ENCODE measurements at places on chromosomes 7 and 10.

- DNase-seq: no peak
These were observed 282.8 kb downstream of the AHR start for GRCh38 chr7:17581301-17581700.

DNA sequence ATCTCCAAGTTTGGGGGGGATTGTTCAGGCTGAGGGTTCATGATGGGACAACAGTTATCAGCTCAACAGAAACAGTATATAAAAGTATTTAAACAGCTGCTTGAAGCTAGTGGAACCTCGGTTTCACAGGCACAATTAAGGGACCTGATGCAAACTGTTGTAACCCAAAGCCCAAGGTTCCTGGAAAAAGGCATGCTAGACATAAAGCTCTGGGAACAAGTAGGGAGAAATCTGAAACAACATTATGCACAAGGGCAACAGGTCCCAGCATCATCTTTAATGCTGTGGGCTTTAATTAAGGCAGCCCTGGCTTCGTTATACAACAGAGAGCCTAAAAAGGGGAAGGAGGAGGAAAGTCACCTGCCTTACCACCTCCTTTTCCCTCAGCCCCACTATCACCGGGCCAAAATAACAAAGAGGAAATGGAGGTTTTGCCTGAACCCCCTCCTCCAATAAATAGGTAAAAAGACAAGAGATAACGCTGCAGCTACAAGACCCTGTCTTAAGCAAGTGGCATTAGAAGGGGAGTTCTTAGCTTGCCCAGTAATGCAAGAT lies 83.2 kb upstream of the GPR22 start:
- no peak for DNase-seq

- no peak for DNase-seq
These were observed 55.7 kb downstream of the LYZL2 start for GRCh38 chr10:30573721-30574431.

DNA sequence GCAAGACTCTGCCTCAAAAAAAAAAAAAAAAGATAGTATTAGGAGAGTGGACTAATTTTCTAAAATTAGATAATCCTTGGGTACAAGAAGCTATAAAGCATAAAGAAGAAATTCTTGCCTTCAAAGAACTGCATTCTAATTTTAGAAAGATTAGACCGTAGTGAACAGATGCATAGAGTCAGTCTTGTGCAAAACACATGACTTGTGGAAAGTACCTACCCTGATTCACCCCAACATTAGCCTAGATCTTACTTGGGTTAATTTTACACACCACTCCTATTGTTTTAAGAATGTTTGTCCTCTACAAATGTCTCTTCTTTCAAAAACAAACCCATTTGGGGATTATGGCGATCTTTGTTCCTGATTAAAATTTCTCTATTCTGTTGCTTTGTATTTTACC lies 38.9 kb upstream of the SP8 start:
- DNase-seq: no peak

GRCh38 chr7:27929127-27929526 lies 189.2 kb downstream of the TAX1BP1 start:
- DNase-seq: no peak

DNA sequence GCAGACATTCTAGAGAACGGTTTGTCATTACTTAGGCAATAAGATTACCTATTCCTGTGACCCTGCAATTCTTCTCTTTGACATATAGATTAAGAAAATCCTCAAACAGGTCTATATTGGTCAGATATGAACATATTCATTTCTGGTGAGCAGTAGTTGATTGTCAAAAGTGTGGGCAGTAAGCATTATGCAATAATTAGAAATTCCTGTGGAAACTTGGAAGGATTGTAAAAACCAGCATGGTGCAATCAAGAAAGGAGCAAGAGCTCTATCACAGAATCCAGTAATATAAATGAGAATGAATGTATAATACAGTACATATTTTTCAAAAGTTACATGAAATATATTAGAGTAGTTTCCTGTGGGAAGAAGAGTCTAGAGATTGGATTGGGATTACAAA lies 406.5 kb downstream of the SUGCT start:
- no peak for DNase-seq

GRCh38 chr7:11485636-11486035 lies 346.4 kb downstream of the THSD7A start:
- no peak for DNase-seq

- DNase-seq: no peak
These were observed 11.8 kb downstream of the TTYH3 start for GRCh38 chr7:2643386-2644219.

DNA sequence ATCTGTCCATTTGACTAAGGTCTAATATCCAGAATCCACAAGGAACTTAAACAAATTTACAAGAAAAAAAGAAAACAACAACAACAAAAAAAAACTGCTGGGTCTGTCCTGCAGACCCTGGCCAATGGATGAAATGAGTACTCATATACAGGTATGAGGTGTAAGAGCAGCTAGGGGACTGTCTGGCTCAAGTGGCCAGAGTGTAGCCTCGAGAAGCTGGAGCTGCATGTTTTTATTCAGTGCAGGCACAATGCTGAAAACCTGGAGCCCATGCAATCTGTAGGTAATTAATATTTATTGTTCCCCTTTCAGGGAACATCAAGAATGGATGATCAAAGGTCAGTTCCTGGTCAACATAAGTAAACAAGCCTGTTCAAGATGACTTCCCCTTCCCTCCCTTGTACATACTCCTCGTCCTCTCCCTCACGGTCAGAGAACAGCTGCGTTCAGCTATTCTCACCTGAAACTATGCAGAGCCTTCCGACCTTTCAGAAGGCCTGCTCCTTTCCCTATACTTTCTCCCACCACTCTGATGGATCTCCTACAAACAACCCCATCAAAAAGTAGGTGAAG lies 15.5 kb downstream of the CYP2C19 start:
- no peak for DNase-seq

- DNase-seq: no peak
These were observed 176.3 kb upstream of the ZNF32 start for GRCh38 chr10:43824934-43825333.

DNA sequence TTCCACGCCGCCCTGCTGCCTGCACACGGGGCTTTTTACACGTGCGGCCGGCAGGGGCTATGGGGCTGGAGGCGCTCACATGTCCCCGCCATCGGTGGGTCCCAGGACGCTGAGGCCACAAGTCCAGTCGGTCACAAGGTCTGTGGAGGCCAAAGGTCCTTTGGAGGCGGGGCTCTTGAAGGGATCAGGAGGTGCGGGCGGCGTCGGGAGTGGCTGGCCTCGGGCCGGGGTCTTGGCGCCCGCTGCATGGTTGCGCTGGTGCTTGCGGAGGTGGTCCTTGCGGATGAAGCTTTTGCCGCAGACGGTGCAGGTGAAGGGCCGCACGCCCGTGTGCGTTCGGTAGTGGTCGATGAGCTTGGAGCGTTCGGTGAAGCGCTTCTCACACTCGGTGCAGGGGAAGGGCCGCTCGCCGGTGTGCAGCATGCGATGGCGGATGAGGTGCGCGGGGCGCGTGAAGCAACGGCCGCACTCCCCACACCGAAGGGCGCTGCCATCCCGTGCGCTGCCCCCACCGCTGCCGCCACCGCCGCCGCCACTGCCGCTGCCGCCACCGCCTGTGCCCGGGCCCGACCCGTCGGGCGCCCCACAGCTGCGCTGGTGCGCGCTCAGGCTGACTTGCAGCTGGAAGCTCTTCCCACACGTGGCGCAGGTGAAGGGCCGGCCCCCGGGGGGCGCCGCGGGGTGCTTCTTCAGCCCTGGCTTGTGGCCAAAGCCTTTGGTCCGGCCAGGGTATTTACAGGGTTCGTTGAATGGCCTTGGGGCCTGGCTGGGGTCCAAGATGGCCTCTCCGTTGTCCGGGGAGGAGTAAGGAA lies 13.7 kb upstream of the ZNF777 start:
- no peak for DNase-seq

- no peak for DNase-seq
These were observed 810 bp downstream of the OPN4 start for GRCh38 chr10:86655173-86655540.

- DNase-seq: no peak
These were observed 36.9 kb downstream of the MLLT10 start for GRCh38 chr10:21570761-21571521.

DNA sequence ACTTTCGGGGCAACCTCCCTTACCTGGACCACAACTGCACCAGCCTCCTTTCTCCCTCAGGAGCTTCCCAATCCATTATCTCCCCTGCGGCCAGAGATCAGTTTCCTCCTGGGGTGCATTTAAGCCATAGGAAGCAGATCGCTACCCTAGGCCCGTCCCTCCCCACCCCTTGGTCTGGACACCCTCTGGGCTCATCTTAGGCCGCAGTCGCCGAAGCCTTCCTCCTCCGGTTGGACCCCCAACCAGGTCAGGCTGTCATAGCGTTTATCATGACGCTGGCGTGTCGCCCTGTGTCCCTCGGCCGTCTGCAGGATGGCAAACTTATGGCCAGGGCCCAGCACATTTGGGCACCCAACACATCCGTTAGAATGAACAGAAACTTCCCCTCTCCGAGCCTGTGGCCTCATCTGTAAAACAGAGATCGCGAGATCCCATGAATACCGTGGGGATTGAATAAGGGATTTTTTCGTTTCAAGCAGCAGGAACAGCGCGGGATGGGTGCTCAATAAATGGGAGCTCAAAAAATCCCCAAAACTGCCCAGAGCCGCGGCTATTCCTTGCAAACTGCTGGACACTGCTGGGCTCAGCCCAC lies 669 bp upstream of the AP5Z1 start:
- no peak for DNase-seq

GRCh38 chr7:436367-437128 lies 83.1 kb downstream of the PDGFA start:
- no peak for DNase-seq

DNA sequence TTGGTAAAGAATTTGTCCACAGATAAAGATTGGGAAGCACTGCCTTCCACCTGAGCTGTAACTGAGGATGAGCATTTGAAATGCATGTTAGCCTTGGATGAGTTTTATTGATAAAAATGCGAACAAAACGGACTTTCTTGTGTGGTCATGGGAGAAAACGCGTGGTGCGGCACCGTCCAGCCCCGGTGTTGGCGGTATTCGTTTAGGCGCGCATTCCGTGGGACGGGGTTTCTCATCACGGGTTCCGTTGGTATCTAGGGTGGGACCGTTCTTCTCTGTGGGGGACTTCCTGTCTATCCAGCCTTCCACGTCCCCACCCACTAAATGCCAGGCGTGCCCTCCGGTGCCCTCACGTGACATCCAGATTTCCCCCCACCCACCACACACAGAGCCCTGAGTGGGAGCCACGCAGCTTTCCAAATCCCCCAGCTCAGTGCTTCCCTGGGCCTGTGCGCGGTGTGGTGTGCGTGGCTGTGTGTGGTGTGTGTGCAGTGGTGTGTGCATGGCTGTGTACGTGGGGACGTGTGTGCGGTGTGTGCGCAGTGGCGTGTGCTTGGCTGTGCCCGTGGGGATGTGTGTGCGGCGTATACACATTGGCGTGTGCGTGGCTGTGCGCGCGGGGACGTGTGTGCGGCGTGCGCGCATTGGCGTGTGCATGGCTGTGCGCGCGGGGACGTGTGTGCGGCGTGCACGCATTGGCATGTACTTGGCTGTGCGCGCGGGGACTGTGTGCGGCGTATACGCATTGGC lies 18.1 kb downstream of the IQCE start:
- DNase-seq: no peak

DNA sequence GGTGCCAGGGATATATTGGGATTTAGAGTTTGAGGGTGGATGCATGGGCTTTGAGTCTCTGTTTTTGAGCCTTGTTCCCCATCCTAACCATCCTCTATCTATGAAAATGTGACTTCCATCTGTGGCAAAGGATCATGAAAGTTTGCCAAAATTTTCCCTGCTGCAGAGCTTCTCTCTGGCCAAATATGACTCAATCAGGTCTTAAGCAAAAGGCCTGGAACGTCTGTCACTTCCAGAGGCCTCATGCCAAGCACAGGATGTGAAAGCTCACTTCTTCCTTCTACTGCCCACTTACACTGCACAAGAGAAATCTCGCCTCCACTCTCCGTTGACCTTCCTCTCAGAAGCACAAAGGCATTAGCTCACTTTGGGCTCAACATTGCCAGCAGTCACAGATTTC lies 696.9 kb upstream of the NRP1 start:
- DNase-seq: no peak

DNA sequence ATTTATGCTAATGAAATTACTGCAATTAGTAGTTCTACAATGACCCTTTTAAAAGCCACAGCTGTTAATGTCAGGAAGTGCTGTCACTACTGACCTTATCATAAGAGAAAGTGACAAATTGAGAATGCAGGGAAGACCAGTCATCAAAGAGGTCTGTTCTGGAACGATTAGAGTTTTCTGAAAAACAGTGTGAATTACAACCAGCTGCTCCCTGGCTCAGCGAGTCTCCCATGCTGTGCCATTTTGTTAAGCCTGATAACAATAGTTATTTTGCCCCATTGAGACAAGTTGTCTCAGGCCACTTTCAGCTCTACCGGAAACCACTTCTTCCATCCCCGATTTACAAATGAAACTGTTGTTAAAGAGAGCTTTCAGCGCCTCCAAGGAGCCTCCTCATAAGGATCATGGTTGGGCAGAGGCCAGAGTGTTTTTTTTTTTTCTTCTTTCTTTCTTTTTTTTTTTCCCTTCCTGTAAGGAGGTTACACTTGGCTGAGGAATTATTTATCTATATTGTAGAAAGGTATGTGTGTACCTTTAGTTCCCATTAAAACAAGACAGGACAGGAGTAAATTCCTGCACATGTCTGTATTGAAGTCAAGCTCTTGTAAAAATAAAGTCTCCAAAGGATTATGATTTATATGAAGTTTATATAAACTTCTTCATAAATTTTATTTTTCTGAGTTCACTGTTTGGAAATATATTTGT lies 173.6 kb downstream of the CDCA7L start:
- DNase-seq: no peak

DNA sequence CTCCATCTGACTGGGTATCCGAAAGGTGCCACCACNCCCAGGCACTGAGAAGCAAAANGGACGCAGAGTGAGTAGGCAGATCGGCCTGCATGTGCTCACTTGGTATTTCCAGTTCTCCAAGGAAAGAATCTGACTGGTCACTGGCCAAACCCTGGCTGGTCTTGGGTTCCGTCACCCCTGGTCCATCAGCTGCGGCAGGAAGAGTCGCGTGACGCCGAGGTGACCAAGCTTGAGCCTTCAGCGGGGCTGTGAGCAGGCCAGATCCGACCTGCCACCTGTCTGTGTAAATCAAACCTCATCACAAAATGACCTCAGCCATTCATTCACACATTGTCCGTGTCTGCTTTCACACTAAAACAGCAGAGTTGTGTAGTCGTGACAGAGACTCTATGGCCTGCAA lies 28.8 kb upstream of the CHST15 start:
- no peak for DNase-seq

DNA sequence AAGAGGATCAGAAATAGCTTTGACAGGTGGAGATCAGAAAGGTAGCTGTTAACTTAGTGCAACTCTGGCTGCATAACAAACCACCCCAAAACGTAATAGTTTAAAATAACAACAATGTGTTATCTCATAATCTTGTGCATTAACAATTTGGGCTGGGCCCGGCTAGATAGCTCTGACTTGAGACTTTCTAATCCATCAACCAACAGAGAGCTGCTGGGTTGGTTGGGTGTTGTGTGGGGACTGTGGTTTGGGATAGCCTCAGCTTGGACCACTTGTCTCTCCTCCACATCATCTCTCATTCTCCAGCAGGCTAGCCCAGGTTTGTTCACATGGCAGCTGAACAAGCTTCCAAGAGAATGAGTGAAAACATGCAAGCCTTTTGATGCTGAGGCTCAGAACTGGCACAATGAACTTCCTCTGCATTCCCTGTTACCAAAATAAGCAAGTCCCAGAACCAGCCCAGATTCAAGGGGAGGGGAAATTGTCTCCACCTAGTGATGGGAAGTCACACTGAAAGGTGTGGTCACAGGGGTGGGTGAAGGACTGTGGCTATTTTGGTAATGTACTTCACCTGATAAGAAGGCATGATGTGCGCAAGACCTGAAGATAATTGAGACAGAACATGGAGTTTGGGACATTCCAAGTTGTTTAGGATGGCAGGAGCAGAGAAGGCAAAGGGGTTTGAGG lies 20.4 kb upstream of the ASAH2 start:
- no peak for DNase-seq

GRCh38 chr7:101218236-101219125 lies 516 bp downstream of the ZNHIT1 start:
- DNase-seq: no peak

Measured in H54 (cell line).